ENCODE measurements at places on chromosomes 1 and 21.

DNA sequence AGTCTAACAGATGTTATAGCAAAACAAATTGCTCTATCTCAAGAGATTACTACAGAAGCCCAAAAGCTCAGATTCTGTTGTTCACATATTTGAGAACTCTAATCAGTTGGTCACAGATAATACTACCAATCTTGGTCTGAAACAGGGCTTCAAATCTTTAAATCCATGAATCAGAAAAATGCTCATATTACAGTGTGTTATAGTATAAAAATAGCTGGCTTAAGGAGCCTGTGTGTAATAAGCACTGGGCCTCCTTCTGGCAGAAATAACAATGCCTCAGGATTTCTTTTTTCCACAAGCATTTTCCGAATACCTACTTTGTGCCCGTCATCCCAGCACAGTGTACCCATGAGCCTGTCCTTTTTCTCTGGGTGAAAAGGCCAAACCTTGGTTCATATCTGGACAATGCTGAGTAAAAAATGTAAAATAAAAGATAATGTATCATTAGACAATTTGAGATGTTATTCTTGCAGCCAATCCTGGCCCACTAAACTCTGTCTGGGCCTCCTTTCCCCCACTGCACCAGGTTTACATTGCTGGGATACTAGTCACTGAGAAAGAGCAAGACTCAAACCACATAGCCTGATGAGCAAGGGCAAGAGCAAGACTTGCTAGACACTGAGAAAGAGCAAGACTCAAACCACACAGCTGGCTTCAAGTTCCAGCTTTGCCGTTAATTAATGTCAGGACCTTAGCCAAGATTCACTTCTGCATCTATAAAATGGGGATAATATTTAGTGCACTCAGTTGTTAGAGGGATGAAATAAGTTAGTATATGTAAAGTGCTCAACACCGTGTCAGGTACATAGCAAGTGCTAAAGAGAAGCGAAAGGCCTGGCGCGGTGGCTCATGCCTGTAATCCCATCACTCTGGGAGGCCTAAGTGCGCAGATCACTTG is 17.0 kb upstream of the ADAR start:
- DNase-seq, result no peak

DNA sequence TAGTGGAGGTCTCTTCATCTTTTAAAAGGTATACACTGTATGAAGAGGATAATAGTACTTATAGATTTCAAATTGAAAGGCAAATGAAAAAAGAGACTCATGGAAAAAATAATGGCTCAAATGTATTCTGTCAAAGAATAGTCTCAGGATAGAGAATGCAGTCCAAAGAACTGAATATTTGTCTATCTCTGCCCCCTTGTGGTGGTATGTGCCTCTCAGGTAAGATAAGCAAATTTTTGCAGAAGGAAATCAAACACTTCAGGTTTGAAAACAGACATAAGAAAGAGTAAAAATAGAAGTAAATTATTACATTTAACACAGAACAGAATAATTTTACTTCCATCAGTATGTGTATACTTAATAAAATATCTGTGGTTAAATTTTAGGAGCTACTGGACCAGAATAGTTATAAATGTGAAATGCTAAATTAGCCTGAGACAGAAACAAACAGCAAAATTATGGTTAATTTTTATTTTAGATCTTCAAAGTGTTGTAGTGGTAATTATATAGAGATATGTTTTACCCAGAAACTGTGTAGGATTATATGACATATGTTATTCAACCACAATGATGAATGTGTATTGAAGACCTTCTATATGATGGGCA is 164.4 kb upstream of the PALMD start:
- DNase-seq, result peak; percentile 77

DNA sequence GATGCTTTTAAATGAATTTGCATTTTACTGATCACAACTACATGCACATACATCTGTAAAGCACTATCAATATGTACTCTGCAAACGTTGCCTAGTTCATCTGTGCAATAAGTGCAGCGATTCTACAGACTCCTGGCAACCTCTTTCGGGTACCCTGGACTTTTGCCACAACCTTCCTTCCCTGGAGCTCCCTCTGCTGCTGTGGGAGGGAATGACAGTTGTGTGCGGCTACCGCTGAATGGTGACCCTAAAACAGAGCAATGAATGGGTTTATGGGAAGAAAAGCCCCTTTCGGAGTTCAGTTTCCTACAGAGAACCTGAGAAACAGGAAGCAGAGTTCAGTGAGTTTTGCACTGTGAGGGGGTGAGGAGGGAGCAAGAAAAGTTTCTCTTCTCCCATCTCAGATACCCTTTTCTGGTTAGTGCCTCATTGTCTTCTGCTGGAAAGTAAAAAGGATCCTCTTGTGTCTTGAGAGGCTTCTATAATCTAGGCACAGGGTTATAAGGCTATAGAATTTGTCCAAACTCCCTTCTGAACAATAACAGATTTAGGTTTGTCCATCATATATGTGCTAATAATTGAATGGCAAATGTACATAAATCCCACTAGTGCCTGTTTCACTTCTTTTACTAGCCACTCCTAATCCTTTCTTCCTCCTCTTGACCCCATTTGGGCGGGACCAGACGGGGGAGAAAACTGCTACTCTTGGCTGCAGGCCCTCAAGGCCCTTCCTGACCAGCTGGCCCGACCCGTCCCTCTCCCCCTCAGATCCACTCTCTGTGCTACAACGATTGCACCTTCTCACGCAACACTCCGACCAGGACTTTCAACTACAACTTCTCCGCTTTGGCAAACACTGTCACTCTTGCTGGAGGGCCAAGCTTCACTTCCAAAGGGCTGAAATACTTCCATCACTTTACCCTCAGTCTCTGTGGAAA is 19.8 kb upstream of the SARS1 start:
- peak; percentile 30 for DNase-seq

- no peak for DNase-seq
These were observed 52.2 kb upstream of the PRDX6 start for GRCh38 chr1:173424782-173425407.

DNA sequence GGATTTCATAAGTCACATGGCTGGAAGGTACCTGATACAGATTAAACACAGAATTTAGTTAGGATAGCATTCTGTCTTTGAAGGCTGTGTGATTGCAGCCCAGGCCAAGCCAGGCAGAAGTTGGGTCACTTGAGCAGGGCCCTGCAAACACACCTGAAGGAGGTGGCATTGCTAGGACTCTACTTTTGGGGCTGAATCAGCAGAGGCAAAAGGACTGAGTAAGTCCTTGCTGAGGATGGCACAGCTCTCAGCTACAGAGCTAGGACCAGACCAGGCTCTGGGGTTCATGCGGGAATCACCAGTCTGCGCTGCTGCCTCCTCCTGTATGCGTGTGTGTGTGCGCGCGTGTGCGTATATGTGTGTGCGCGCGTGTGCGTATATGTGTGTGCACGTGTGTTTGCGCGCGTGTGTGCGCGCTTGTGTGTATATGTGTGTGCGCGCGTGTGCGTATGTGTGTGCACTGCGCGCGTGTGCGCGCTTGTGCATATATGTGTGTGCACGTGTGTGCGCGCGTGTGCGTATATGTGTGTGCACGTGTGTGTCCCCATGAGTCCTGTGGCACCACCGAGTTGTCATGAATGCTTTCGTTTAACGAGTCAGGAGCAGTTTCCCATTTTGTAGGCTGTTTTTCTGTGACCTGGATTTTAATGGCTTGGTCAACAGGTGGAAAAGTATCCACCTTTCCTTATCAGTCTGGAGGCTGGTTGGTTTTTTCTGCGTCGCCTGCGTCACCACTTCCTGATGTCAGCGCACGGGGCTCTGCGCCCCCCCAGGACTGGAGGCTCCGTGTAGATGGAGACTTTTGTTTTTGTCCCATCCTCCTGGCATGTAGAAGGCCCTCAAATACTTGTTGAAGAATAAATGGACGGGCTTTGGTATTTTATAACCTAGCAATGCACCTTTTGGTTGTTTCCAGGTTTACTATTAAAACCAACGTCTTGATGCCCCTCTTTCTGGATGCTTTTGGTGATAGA is 34.7 kb downstream of the ADARB1 start:
- DNase-seq, result no peak

DNA sequence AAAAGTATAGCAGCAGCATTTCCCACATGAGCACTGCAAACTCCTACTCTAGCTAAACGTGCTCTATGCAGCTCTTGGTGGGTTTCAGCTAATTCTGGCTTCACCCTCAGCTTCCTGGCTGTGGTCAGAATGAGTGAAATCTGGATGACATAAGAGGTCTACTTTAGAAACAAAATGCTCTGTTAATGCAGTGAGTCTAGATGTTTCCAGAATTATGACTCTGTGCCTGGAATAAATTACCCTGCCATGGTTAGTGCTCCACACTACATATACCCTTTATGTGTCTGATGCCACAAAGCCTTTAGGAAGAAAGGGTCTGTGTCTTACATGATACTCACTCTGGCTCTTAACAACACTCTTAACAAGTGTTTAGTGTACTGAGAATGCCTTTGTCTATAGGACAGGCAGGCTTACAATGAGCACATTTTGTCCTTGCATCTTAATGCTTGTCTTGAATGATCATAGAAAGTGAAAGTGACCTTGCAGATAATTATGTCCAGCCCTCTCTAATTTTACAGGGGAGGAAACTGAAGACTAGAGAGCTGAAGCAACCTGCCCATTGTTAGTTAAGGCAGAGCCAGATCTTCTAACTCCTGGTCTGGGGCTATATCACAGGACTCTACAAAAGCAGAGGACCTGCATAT is 9.2 kb downstream of the S100A10 start:
- no peak for DNase-seq

- DNase-seq, result peak; percentile 42
These were observed 160.2 kb downstream of the DENND1B start for GRCh38 chr1:197614916-197615692.

DNA sequence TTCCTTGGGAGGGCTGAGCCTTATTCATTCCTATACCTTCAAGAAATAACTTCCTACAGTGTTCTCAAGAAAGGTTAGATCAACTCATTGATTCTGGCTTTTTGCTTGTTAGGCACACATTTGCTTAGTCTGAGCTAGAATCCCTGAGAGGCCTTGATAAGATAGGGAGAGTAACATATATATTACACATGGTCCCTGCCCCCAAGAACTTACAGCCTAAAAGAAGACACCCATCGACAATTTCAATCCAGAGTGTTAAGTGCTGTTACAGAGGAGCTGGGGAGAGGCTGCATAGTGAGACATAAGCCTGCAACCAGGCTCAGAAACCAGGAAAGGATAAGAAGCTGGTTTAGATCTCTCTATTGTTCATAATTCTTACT is 68.7 kb downstream of the PLPP3 start:
- DNase-seq, result no peak

- DNase-seq, result no peak
These were observed 373 bp downstream of the MTF1 start for GRCh38 chr1:37858931-37859506.

- DNase-seq, result no peak
These were observed 186.6 kb downstream of the GRIK3 start for GRCh38 chr1:36847761-36848160.

GRCh38 chr1:52400131-52400530 is 4.1 kb downstream of the ORC1 start:
- no peak for DNase-seq

DNA sequence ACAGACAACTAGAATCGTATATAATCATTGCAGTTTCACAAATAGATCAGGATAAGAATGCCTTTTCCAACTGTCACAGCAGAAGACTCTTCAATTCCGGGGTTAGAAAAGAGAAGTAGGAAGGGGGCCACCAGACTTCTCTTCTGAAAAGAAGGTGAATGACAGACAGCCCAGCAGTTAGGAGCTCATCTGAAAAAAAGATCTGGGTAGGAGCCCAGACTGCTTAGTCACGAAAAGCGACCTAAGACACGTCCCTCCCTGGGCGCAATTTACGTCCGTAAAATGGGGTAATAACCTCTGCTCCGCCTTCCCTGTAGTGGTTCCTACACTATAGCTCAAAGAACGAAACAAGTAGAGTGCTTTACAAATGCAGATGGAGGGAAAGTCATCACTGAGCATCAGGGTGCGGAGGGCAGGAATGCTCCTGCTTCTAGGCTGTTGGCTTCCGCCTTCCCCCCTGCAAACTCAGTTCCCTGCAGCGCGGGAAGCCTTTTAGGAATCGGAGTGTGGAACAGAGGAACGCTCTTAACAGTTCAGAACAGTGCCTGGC is 582 bp downstream of the ORC1 start:
- no peak for DNase-seq

DNA sequence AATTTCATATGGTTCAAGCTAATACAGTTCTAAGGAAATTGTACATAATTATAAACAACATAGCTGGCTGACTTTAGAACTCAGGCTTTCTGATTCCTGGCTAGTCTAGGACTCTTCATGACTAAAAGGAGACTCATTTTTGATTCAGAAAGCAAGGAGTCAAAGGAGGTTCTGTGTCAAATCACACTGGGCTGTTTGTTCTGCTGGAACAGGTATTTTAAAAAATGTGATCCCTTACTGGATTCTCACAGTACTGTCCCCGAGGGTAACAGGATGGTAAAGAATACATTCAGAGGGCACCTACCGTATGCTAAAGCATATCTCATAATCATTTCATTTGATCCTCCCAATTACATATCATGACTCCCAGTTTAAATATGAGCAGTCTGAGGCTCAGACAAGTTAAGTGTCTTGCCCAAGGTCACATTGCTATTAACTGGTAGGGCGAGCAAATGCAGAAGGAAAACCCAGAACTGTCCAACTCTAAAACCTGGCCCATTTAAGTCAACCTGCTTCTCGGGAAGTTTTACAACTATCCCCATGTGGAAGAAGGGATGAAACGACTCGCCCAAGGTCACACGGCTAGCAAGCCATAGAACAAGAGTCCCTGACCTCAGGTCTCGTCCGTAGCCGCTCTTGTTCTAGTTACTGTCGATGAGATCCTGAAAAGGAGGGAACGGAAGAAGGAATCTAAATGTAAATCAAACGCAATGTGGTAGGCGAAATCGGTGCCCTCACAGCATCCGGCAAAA is 675 bp downstream of the MYSM1 start:
- peak; percentile 38 for DNase-seq

GRCh38 chr21:45412909-45413611 is 8.1 kb downstream of the COL18A1 start:
- peak; percentile 32 for DNase-seq

DNA sequence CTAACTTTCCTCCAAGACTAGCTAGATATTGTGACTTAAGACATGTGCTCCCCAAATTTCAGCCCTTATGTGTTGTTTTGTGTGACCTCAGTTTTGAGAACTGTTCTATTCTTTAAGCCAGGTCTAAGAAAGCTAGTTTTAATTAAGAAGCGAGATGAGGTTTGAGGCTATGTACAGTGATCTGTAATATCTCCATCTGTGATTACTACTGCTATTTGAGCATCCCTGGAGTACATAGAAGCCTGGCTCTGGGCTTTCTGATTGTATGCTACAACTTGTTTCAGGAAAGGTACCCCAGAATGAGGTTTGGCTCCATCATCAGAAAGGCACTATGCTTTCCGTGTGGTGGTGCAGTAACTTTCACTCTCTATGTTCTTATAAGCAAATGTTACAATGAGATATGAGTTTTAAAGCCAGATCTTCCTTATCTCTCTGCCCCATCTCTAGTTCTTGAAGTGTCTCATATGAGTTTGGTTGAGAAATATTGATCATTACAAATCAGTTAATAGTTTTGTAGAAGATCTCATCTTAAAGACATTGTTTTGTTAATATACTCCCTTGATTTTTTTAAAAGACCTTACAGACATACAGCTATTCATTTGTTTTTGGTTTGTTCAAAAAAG is 605 bp downstream of the RGS4 start:
- no peak for DNase-seq

All from dermis microvascular lymphatic vessel endothelial cell (primary cell).